Hepatocyte (in vitro differentiated cells): ENCODE measurements at places on chromosomes 11 and 22. TPM values are rescaled to one million over a fixed set of nuclear protein-coding genes. Genes with fewer than 3 reads are reported as not detected.

GRCh38 chr11:88310246-88310645 lies 27.3 kb downstream of the CTSC start:
- H3K36me3 ChIP-seq, result no peaks in the 10 kb centered on the region
- H3K4me3 ChIP-seq, result no peak overlapping the region
- H3K27me3 ChIP-seq, result no peaks in the 10 kb centered on the region
- peaks cover 3% of the 10 kb centered on the region for H3K4me1 ChIP-seq

DNA sequence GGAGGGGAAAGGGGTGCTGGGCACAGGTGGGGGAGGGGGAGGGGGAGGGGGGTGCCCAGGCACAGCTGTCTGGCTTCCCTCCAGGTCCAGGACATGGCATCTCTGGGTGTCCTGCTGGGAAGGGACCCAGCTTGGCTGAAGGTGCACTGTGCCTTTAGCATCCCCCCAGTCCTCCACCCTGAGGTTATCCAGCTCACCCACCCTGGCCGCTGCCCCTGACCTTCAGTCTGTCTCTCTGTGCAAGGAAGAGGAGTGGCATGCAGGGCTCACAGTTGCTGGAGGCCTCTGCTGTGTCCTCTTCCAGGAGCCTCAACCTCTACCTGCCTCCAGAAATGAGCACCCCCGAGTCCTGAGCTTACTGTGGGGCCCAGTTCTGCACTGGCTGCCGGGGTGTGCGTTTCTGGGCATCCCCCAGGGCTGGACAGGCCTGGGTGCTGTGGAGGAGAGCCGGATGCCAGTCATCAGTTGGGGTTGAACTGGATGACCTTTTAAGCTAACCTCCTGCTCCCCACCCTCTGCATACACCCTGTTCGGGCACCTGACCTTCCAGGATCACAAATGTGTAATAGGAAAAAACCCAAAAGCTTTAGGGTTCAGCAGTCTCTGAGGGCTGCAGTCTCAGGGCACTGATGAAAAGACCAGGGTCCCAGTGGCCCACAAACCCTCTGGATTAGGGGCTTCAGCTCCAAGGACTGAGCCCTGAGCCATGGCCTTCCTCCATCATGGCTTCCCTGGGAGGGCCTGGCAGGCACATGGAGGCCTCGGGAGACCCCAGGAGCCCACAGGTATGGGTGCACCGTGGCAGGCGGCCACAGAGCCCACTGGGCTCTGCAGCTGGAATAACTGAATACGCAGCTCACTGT lies 9.6 kb upstream of the CTSD start:
- DNase-seq, result no peak
- no peaks in the 10 kb centered on the region for H3K36me3 ChIP-seq
- no peaks in the 10 kb centered on the region for H3K27me3 ChIP-seq
- H3K4me3 ChIP-seq, result no peak overlapping the region
- H3K27ac ChIP-seq, result no peak overlapping the region
- peaks cover 5% of the 10 kb centered on the region for H3K4me1 ChIP-seq

DNA sequence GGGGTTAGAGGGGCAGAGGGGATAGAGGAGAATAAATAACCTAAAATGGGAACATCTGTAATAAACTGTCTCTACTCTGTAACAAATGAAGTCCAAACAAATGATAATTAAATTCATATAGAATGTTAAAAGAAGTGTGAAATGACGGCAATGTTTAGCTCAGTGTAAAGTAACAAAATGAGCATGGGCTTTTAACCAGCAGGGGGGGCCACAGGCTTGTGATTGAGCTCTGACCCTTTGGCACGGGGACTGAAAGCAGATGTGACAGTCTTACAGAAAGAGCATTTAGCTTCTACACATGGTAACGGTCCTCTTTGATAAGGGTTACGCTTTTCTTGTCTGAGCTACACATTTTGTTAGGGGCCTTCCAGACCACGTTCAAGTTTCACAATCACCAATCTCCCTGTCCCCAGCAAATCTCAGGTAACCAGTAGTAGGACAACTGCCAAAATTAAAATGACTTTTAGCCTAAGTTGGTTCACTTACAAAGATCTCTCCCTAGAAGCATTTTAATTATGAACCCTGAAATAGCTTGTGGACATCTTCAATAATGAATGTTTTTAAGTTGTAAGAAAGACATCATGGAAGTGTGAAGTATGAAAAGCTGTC lies 262.5 kb downstream of the DCDC1 start:
- H3K4me1 ChIP-seq, result no peaks in the 10 kb centered on the region
- peak; percentile 73 for DNase-seq
- no peaks in the 10 kb centered on the region for H3K36me3 ChIP-seq
- H3K4me3 ChIP-seq, result no peak overlapping the region
- H3K27ac ChIP-seq, result no peak overlapping the region

DNA sequence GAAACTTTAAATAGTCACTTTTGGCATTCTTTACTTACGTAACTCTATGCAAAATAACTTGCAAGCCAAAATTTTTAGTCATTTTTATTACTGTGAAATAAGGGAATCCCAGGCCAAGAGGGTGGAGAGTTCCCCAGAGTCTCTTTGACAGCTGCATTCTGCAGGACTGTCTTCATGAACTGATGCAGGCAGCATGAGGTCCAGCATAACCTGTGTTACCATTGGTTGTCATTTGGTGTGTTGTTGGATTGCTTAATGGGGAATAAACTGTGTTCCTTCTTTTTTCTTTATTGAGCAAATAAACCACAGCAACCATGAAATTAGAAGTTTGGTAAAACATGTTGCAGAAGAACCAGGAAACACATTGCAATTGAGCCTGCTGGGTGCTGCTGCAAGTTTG lies 24.6 kb downstream of the MMP27 start:
- H3K27ac ChIP-seq, result no peak overlapping the region
- H3K27me3 ChIP-seq, result no peaks in the 10 kb centered on the region
- H3K36me3 ChIP-seq, result no peaks in the 10 kb centered on the region
- H3K4me1 ChIP-seq, result no peaks in the 10 kb centered on the region
- DNase-seq, result no peak

The PARVG gene
- total RNA-seq, result 0.96 and 1.00 TPM in 2 replicates

GRCh38 chr22:46900549-46900948 lies 138.1 kb downstream of the TBC1D22A start:
- no peak overlapping the region for H3K27ac ChIP-seq
- no peaks in the 10 kb centered on the region for H3K27me3 ChIP-seq
- DNase-seq, result no peak

DNA sequence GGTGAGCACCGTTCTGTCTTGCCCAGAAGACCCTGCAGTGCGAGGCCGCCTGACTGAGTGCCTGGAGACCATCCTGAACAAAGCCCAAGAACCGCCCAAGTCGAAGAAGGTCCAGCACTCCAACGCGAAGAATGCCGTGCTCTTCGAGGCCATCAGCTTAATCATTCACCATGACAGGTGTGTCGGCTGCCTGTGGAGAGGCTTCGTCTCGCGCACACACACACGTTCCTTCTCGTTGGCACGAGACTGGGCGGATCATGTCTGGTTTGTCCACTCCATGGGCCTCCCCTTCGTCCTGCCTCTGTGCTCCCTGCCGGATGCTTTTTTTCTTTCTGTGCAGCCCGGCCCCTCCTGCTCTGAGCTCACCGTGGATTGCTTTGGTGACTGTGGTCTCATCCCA lies 51.1 kb downstream of the MUC6 start:
- no peaks in the 10 kb centered on the region for H3K36me3 ChIP-seq
- H3K27me3 ChIP-seq, result no peaks in the 10 kb centered on the region
- DNase-seq, result peak; percentile 35
- no peaks in the 10 kb centered on the region for H3K4me1 ChIP-seq

DNA sequence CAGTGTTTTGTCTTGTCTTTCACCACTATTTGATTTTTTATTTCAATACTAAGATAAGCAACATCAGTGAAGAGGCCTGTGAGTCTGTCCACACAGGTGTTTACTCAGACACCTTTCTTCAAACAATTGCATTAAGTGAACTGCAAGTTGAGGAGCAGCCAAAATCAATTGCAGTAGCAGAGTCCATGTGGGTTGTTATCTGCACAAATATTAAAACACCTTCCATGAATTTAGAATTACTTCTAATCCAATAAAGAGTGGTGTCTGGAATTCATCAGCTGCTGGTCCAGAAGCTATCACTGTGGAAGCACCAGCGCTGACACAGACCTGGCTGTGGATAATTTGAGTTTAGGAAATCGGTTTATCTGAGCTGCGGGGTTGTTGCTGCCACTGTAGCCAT lies 83.5 kb upstream of the FAT3 start:
- H3K27me3 ChIP-seq, result no peaks in the 10 kb centered on the region
- H3K36me3 ChIP-seq, result no peaks in the 10 kb centered on the region
- DNase-seq, result no peak

- no peaks in the 10 kb centered on the region for H3K36me3 ChIP-seq
- H3K27me3 ChIP-seq, result no peaks in the 10 kb centered on the region
- peak; percentile 51 for DNase-seq
- H3K27ac ChIP-seq, result peak within 1 kb of the TSS; percentile 31
- H3K4me1 ChIP-seq, result peaks cover 5% of the 10 kb centered on the region
Measured at GRCh38 chr22:44024288-44024921, at the start of gene PARVB. TSS of gene PARVB (plus strand) at chr22:44024302. CDS start at chr22:44024340, 38 bp downstream.

GRCh38 chr11:74444173-74444826 lies 23.0 kb downstream of the KCNE3 start:
- H3K27ac ChIP-seq, result peak overlapping the region; percentile 20
- H3K4me3 ChIP-seq, result no peak overlapping the region
- no peaks in the 10 kb centered on the region for H3K27me3 ChIP-seq
- peaks cover 46% of the 10 kb centered on the region for H3K4me1 ChIP-seq
- H3K36me3 ChIP-seq, result no peaks in the 10 kb centered on the region

GRCh38 chr22:31120230-31120629 lies 2.5 kb upstream of the INPP5J start:
- H3K36me3 ChIP-seq, result no peaks in the 10 kb centered on the region
- DNase-seq, result no peak
- H3K4me3 ChIP-seq, result no peak overlapping the region
- peaks cover 17% of the 10 kb centered on the region for H3K4me1 ChIP-seq
- no peak overlapping the region for H3K27ac ChIP-seq

The CASP12 gene
- total RNA-seq, result 0.13 and 0.36 TPM in 2 replicates

DNA sequence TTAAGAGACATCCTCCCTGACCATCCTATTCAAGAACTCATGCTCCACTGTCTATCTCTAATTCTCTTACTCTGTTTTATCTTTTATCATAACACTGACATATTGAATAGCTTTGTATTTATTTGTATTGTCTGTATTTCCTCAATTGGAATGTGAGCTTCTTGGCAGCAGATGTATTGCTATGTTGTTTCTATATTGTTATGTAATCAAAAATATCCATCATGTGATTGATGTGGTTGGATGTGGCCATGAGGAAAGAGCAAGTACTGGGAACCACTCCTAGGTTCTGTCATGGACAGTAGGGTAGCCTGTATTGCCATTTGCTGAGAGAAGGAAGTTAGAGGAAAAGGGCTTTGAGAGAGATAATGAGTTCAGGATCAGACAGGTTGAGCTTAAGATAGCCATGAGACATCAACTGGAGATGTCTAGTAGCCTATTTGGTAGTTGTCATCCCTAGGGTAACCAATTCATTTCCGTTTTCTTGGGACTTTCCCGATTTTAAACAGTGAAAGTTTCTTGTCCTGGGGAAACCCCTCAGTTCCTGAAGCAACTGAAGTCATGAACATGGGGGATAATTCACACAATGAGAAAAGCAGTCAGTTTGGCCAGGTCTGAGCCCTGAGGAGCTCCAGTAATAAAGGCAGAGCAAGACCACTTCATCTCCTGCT lies 404.5 kb downstream of the INSC start:
- no peaks in the 10 kb centered on the region for H3K4me1 ChIP-seq
- H3K27ac ChIP-seq, result no peak overlapping the region
- DNase-seq, result no peak
- no peaks in the 10 kb centered on the region for H3K27me3 ChIP-seq
- H3K4me3 ChIP-seq, result no peak overlapping the region
- no peaks in the 10 kb centered on the region for H3K36me3 ChIP-seq

The SULT4A1 gene
- total RNA-seq, result 0.60 and 1.1 TPM in 2 replicates
